ENCODE measurements at places on chromosomes 4 and X. TPM values are rescaled to one million over a fixed set of nuclear protein-coding genes. Genes with fewer than 3 reads are reported as not detected.

DNA sequence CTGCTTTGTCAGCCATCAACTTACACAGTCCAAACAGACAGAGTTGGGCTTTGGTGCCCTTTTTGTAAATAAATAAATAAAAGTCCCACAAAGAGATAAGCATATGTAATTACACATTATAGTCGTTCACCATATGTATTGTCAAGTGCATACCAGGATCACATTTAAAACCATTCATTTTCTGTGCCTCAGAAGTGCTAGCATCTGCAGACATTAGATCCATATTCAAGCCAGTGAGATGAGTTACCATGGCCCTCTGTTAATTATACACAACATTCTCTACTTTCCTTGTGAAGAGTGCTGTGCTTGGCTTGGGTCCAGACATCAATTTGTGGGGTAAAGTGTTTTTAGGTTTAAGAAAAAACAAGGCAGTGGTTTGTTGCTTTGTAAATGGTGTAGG lies 76.8 kb downstream of the ENOX2 start:
- no peak for DNase-seq

GRCh38 chr4:57064811-57065711 lies 45.1 kb downstream of the IGFBP7 start:
- no peak for DNase-seq

GRCh38 chr4:8141935-8142334 lies 16.7 kb downstream of the ABLIM2 start:
- no peak for DNase-seq

LRPAP1 gene
- polyA plus RNA-seq: 94.0 TPM

MMRN1 gene
- polyA plus RNA-seq: 0.13 TPM

Measured in naive B cell (primary cell).